Occipital lobe (tissue), 3 donors: ENCODE measurements at places on chromosomes 1 and 21.

GRCh38 chr1:198686069-198686728, 47.4 kb downstream of the PTPRC start:
- no peak for DNase-seq

- no peak for DNase-seq
Measured at GRCh38 chr1:94118013-94118412, 2.9 kb downstream of the ABCA4 start.

- DNase-seq = no peak
Measured at GRCh38 chr1:19850214-19850613, 32.0 kb upstream of the OTUD3 start.

- no peak for DNase-seq
Measured at GRCh38 chr1:60279798-60280197, 206.2 kb upstream of the C1orf87 start.

DNA sequence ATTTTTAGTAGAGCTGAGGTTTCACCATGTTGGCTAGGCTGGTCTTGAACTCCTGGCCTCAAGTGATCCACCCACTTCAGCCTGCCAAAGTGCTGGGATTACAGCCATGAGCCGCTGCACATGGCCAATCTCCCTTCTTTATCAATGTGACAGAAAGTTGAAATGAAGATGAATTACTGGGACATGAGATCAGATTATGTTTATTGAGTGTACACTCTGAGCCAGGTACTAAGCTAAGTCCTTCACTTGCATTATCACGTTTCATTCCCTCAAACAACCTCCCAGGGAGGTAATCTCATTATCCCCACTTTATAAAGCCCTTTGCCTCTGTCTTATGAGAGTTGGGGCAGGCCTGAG, 6.3 kb upstream of the CHI3L2 start:
- no peak for DNase-seq

- DNase-seq = no peak
Measured at GRCh38 chr1:11492235-11492634, 13.3 kb downstream of the DISP3 start.

DNA sequence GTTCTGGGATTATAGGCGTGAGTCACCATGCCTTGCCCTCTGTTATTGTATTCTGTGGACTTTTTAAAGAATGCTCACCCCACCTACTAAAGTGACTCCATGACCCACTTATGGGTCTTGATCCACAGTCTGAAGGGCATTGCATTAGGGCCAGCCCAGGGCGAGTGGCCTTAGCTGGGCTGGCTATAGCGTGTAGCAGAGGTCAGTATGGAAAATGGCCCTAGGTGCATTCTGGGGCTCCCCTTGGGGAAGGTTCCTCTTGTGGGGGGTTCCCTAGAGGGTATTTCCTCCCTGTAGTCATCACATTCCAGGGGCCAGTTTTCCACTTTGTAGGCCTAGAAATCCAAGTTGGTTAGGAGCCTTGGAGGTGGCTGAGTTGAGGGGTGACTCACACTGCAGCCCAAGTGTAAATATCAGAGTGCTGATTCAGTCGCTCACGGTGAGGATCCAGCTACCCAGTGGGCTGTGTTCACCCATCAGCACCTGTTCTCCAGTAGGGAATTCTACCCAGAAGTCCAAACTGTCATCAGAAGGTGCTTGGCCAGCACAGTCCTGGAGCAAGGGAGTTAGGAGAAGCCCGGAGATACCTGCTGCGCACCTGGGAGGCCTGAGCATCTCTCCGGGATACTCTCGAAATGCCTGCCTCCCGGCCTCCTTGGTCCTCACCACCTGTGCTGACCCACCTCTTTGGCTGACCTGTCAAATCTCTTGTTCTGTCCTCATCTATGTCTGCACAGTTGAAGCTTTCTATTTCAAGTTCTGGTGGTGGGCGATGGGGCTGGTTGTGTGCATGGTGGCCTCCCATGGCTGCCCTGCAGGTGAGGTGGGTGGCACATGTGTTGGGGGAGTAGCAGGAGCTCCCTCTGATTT, 52.2 kb downstream of the NENF start:
- DNase-seq = no peak

DNA sequence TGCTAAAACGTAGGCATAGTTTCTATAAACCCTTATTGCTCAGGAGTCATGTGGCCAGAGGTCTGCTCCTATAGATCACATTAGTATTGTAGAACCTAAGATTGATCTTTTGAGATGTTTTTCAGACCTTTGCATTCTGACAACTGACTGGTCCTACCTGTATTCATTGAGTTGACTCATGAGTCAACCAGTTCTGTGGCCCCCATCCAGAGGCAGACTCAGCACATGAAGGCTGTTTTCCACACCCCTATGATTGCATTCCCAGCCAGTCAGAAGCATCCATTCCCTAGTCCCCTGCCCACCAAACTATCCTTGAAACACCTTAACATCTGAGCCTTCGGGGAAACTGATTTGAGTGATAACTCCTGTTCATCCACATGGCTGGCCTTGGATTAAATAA, 451.7 kb downstream of the SIPA1L2 start:
- no peak for DNase-seq

DNA sequence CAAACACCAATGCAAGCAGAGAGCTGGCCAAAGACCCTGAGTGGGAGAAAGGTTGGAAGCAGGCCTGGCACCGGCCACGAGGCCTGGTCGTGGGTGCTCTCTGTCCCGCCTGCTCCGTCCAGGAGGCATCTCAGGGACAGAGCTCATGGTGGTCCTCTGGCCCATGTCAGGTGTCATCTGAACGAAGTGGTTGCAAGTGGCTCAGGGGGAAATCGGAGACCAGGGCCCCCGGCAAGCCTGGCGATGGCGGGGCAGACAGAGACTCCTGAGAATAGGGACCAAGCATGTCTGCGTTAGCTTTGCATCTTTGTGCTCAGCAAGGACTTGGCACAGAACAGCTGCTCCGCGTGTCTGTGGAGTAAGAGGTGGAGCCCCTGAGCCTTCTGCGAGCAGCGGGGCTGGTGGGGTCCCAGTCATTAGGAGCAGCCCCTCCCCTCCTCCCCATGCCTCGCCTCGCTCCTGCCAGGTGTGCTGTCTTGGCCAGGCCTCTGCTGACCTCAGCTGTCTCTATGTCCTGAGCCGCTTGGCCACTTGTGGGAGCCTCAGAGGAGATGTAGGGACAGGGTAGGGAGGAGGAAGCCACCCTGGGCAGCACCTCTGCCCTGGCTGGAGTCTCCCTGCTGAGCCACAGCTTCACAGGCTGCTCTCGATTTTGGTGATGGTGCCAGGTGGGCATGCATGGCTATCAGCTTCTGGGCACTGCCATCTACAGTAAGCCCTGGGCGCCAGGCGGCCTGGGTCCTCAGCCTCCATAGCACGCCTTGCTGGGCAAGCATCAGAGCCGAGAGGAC, 362.9 kb upstream of the VAMP3 start:
- DNase-seq = no peak

- no peak for DNase-seq
Measured at GRCh38 chr1:116104667-116105066, 6.5 kb upstream of the MAB21L3 start.

DNA sequence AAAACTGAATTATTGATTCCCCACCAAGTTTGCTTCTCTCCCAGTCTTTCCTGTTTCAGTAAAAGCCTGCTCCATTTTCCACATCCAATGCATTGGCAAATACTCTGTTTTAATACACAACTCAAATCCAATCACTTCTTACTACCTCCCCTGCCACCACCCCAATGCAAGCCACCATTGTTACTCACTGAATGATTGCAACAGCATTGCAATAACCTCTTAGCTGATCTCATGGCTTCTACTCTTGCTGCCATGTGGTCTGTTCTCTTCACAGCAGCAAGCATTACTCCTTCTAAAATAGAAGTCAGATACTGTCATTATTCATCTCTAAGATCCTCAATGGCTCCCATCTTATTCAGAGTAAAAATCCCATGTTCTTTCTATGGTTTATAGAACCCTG, 123.4 kb downstream of the ATP6V1G3 start:
- DNase-seq = no peak

- no peak for DNase-seq
Measured at GRCh38 chr1:219049501-219049900, 124.2 kb upstream of the LYPLAL1 start.

DNA sequence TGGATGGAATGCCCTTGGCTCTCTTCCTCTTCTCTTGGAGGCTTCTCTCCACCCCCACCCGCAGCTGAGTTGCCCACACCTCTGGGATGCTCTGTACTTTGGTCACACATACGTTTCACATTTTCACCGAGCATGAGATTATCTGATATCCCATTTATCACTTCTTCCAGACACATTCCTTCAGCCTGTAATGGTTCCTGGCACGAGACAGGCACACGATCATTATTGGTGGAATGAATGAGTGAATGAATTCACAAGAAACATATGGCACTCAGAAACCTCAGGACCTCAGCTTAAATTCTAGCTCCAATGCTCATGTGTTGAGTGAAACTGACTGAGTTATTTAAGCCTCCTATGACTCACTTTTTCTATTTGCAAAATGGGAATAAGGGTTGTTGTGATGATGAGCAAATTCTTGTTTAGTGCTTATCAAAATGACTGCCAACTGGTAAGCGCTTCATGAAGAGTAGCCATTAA, 242.7 kb upstream of the JUN start:
- DNase-seq = no peak

DNA sequence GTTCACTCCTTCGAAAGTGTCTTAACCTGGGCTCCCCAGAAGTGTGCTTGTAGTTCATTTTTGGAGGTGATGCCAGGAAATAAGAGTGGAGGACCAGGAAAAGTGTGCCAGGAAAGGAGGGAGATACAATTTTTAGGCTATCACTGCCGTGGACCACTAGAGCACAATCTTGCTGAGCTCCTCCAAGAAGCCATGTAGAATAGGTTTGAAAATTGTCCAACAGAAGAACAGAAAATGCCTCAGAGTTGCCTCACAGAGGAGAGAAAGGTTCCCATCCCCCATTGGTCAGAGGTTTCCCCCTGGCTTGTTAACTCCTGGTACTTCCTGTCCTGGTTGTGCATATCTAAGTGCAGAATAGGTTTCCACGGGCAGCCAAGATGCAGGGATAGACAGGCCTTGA, 41.6 kb downstream of the CATSPERE start:
- no peak for DNase-seq

- no peak for DNase-seq
Measured at GRCh38 chr1:81007024-81007423, 793.7 kb upstream of the ADGRL2 start.

- no peak for DNase-seq
Measured at GRCh38 chr1:205444300-205444930, 11.4 kb downstream of the BLACAT1 start.

- DNase-seq = peak; percentile 12
Measured at GRCh38 chr1:50422946-50423669, at the start of gene DMRTA2. TSS of gene DMRTA2 (minus strand) at chr1:50423443. CDS start at chr1:50421536, 1,907 bp downstream.

GRCh38 chr1:154463512-154463990, 38.5 kb upstream of the TDRD10 start:
- no peak for DNase-seq

DNA sequence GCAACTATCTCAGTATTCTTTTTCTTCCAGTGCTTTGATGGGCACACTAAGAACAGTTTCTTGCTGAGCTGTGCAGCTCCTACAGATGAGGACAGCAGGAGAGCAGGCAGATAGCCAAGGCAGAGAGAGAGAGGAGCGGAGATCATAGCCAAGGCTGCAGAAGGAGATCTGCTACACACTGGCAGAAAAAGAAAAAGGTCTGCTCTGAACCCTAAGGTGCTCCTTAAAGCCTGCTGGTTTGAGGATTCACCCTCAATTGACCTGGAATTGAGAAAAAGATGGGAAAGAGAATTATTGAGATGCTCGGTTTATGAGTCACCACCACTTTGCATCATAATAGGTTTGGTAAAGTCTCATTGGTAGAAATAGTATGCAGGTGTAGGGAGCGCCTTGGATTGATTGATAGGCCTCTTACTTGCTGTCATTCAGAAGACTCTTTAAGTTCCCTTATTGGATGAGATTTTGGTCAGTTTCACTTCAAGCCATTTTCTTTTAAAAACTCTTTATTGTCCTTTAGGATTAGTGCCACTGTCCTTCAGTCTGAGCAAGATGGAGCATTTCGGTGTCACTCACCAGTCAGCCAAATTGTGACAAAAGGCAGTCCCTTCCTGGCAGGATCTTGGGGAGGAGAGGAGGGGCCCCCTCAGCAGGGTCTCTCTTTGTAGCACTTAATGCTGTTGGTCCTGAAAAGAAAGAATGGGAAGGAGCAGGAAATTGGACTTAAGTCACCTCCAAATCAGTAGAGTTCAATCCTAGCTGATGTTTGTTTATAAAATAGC, 685.0 kb downstream of the ADGRL2 start:
- DNase-seq = no peak

DNA sequence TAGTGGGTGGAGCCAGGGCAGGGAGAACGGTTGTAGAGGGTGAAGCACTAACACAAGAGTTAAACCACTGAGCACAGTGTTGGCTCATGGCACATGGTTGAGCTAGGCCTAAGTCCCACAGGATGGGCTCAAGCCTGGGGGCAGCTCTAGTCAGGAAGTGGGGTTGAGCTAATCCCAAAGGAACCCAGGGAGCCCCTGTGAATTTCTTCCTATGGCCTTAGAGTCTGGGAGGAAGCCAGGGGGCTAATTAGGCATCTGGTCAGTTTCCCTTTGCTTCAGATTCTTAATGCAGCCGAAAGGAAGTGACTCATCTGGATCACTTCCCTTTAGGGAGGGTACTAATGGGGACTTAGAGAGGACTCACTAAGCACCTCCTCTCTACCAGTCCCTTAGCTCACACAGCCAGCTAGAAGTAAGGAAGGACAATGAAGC, 10.1 kb downstream of the CFAP45 start:
- DNase-seq = no peak

GRCh38 chr1:153670257-153670858, 435 bp downstream of the ILF2 start:
- no peak for DNase-seq

DNA sequence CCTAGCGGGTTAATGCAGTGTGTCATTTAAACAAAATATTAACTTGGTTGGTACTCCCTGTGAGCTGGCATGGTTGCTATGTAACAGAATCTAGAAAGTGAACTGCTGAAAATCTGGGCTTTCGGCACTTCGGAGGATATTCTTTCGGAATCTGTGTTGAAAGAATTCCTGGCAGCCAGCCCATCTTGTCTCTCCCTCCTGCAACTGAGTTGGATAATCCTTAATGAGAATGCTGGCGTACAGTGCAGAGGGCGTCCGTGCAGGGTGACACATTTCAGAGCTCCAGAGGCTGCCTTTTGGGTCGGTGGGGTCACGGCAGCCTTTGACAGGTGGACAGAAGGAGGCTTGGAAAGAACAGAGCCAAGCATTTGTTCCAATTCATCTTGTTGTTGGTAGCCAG, 3.7 kb downstream of the KAZN start:
- DNase-seq = peak; percentile 25

DNA sequence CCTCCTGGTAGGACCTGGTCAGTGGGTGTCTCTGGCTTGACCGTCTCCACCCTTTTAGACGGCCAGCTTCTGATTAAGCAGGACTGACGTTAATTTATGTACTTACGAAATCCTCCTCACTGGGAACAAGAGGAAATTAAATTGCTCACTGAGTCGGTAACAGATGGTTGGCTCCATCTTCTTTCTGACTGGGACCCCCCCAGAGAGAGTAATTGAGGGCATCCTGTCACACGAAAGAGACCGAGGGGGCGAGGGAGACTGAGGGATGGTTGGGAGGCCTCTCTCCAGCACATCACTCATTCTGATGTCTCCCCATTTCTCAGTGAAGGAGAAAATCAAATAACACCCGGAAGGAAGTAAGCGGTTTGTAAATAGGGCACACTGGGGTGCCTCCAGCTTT, 104.8 kb downstream of the OMA1 start:
- no peak for DNase-seq

- DNase-seq = no peak
Measured at GRCh38 chr1:61253912-61254633, 171.7 kb downstream of the NFIA start.
